RCC 7860 (cell line): ENCODE measurements at places on chromosomes 12 and 14.

GRCh38 chr12:29551812-29552211, 54.3 kb upstream of the OVCH1 start:
- no peak for DNase-seq

GRCh38 chr12:125093681-125094330, 28.6 kb downstream of the AACS start:
- no peak for DNase-seq

DNA sequence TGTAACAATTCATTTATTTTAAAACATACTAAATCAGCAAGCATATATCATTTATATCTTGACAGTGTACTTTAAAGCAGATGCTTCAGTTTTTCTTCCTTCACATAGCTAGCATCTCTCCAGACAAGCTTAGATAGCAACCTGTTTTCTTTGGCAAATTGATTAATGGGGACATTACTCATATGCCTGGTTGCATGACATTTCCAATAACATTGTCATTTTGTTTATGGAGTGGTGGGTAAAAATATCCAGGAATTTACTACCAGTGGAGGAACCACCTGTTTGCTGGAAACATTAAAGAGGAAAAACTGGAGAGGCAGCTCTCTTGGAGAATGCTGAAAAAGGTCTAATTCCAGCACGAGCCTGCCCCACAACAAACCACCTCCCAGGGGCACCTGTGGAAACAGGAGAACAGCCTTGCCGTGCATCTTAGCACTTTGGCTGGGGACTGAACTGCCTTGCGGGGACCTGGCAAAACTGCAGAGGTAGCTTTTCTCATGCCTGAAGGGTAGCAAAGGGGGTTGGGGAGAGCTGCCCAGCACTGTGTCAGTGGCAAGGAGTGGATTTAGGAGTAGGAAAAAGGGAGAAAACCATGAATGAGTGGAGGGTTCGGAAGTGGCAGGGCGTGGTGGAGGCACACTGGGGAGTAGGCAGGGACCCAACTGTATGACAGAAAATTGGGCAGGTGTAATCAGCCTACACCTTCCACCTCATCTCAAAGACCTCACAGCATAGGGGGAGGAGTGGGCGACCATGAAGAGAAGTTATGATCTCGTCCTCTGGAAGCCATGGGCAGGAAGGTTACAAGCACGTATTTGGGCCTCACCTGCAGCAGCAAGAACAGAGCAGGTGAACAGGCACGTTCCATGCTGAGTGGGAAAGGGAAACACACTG, 11.7 kb upstream of the CREBL2 start:
- no peak for DNase-seq

- DNase-seq: no peak
Observed at GRCh38 chr14:102464006-102464405, 45.6 kb downstream of the ANKRD9 start.

DNA sequence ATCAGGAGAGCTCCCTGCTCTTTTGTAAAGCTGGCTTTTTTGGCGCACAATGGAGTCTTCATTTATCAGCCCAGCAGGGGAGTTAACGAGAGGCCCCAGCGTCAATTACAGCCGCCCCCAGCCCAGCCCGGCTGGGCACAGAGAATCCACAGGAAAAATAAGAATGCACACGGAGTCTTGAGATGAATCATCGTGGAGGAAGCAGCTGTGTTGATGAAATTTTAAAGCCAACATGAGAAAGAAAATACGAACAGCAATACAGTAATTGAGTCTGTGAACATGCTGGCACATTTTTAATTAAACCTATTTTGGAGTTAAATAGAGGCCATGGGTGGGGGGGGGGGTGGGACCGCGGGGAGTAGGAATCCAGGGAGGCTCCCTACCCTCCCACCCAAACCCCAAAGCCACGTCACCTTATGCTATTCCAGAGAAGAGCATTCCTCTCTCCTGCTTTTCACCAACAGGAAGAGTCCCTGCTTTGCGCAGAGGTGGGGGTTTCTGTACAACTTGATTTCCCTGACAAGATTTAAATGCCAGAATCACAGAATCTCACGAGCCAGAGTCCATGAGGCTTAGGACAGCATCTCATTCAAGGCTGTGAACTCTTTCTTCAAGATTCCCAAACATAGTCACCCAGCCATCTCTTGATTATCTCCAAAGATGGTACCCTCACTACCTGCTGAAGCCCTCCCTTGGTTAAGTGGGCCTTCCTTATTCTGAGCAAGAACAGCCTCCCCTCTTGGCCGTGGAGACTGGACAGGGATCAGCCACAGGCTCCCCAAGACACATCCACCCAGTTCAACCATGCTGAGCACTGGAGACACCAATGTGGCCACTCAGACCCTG, 50.3 kb downstream of the CCNK start:
- DNase-seq: no peak

DNA sequence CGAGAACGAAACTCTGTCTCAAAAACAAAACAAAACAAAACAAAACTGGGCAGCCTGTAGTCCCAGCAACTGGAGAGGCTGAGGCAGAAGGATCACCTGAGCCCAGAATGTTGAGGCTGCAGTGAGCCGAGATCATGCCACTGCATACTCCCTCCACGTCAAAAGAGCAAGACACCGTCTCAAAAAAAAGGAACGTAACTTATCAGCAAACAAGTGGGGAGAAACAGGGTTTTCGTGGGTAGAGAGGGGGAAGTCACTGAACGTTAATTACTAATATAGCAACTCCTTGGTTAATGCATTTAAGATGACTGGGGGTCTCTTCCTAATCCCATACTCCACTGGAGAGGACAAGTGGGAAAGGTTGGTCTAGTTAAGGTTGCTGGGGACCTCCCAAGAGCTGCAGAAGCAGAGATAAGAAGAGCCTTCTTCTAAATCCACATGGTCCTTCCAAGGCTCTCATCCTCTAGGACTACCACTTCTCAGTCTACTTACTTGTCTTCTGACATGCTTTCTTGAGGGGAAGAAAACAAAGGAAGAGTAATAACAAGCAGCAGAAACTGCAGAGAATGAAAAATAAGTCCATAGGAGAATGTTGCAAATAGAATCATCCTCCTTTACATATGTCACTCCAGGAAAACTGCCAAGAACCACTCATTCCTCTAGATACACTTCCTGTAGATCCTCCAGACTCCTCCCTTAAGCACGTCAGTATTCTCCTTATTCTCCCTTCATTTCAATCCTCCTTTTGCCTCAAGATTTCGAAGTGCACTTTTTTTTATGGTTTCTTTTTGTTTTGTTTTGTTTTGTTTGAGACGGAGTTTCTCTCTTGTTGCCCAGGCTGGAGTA, 5.8 kb downstream of the NUMB start:
- no peak for DNase-seq

- DNase-seq: no peak
Observed at GRCh38 chr12:131701705-131702572, 9.0 kb upstream of the SFSWAP start.

DNA sequence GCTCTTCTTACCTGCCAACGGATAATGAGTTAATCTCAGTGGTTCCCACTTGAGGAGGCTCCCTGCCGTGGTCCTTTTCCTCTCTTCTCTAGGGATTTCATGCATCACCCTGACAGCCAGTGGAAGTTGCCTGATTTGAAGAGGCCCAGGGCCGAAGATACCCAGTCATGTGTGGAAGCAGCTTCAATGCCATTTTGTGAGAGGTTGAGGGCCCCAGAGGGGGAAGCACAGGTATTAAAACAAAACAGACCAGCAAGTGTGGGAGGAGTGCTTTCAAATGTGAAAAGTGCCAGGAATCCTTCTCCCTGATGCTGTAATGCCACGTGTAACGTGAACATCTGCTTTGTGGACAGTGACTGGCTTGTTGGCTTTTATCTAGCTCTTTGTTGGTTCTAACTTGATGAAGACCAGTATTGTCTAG, 1.5 kb downstream of the TCP11L2 start:
- no peak for DNase-seq

DNA sequence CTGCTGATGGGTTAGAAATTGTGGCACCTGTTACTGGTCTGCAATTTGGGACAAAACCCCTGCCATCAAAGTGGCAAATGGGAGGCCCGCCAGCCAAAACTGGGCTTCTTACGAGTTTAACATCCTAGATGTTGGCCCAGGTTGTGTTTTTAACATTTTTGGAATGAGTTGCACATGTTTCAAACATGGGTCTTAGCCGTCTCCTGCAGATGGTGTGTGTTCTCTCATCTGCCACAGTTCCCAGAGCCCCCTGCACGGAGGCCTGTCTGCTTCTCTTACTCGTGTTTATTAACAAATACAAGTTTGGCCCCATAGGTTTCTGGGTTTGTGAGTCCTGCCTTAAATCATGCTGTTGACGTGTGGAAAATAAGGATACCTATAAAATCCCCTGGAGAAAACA, 46.5 kb downstream of the CACNA2D4 start:
- no peak for DNase-seq

GRCh38 chr12:104501660-104502059, 44.9 kb downstream of the CHST11 start:
- no peak for DNase-seq

GRCh38 chr12:76848132-76848531, 30.7 kb downstream of the CSRP2 start:
- no peak for DNase-seq

DNA sequence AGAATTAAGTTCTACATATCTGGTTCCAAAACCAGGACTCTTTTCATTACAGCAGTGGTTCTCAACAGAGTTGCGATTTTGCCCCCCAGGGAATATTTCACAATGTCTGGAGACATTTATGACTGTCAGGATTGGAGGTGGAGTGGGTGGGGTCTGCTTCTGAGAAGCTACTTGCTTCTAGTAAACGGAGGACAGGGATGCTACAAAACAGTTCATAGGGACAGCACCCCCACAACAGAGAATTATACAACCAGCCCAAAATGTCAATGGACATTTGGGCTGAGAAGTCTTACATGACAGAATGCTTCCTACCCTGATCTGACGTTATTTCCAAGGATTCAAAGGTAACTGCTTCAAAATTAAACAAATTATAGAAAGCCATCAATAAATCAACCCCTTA, 739 bp upstream of the SPATA7 start:
- no peak for DNase-seq

DNA sequence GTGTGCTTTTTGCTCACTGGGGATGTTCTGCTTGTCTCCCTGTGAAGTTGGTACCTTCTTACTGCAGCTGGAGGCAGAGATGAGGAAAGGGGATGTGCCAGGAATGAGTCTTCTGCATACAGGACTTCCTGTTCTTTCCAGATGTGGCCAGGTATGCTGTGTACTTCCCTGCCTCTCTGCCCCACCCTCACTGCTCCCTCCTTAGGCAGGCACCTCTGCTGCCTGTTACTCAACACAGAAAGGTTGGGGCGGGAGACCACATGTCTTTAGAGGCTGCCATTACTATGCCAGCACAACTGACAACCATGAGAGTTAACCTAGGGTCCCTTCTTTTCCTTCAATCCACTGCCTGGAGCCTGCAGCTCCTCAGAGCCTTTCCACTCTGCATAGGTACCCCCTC, 2.0 kb upstream of the OAS3 start:
- DNase-seq: no peak

DNA sequence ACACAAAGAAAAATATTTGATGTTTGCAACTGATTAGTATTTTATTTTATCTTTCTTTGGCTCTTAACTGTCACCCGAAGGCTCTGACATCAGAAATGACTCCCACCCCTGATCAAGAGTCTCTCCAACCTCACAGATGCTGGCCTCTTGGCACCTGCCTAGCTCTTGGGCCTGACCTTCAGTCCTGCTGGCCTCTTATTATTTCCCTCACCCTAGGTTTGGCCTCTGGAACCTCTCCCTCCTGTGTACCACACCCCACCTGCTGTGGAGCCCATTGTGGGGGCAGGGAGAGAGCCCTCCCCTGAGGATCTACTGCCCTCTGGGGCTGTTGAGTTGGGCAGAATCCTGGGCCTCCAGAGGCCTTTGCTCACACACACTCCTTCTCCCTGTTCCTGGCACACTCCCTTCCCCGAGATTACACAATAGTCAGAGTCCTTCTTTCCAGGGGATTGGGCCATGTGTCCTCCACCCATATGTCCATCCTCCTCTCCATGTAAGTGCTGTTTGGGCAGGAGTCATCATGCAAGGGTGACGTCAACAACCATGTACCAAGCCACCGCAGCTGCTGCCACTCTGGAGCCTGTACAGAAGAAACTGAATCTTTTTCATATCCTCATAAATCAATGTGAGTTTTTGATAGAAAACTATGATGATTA, 124.3 kb downstream of the RASSF9 start:
- no peak for DNase-seq

GRCh38 chr12:7142056-7142644, 12.0 kb downstream of the CLSTN3 start:
- peak; percentile 9 for DNase-seq
